ENCODE measurements at places on chromosomes 13 and 19. TPM values are rescaled to one million over a fixed set of nuclear protein-coding genes. Genes with fewer than 3 reads are reported as not detected.
A peak's percentile ranks its signal among the peaks of the same experiment; 100 is the strongest.

Gene ZNF229
- total RNA-seq, result 2.6 TPM

Gene PLA2G4C
- 1.1 TPM for total RNA-seq

Gene ZC3H4
- 41.4 TPM for total RNA-seq

Gene FAM216B
- total RNA-seq, result not detected

Gene PLK5
- total RNA-seq, result 0.22 TPM

Gene PNMA8B
- not detected for total RNA-seq

Gene KRTDAP
- not detected for total RNA-seq

Gene FPR1
- total RNA-seq, result 6.2 TPM

DNA sequence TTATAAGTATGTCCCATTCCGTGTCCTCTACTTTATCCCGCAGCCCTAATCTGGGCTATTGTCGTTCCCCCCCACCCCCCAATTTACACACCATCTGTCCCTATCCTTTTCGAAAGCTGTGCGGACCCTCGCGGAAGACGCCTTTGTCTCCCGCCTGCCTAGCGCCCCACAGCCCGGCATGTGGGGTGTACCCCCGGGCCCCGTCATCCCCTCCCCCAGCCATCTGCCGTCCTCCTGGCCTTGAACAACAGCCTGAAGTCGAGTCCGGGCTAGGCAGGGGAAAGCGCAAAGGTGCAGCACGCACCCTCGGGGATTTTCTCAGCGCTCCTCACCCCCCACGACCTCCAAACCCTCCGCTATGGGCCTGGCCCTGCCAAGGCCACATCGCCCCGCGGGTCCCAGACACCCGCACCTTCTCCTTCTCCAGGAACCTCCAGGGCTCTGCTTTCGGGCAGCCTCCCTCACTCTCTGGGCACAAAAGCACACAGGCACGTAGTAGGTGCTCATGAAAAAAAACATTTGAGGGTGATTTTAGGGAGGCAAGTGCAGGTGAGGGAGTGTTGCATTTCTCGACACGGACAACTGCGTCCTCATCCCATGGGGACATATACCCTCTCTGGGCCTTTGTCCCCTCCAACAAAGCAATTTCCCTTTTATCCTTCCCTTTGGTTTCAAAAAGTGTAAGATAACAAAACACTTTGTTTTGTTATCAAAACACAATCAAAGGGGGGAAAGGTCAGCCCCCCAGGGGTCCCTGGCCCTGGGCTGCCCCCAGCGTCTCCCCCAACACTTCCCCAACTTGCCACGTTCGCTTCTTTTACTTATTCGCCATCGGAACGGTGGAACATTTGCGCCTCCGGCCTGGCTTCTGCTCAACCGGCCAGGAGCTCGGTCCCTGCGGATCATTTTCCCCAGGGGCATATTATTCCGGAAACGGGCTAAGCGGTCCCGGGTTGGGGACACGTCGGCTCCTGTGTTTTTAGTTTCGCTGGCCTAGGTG is 16.4 kb downstream of the CCDC124 start:
- H3K27me3 ChIP-seq, result peaks cover 52% of the 10 kb centered on the region
- no peaks in the 10 kb centered on the region for H3K36me3 ChIP-seq
- peaks cover 15% of the 10 kb centered on the region for H3K4me1 ChIP-seq
- H3K4me3 ChIP-seq, result peak overlapping the region; percentile 83
- no peak for DNase-seq

DNA sequence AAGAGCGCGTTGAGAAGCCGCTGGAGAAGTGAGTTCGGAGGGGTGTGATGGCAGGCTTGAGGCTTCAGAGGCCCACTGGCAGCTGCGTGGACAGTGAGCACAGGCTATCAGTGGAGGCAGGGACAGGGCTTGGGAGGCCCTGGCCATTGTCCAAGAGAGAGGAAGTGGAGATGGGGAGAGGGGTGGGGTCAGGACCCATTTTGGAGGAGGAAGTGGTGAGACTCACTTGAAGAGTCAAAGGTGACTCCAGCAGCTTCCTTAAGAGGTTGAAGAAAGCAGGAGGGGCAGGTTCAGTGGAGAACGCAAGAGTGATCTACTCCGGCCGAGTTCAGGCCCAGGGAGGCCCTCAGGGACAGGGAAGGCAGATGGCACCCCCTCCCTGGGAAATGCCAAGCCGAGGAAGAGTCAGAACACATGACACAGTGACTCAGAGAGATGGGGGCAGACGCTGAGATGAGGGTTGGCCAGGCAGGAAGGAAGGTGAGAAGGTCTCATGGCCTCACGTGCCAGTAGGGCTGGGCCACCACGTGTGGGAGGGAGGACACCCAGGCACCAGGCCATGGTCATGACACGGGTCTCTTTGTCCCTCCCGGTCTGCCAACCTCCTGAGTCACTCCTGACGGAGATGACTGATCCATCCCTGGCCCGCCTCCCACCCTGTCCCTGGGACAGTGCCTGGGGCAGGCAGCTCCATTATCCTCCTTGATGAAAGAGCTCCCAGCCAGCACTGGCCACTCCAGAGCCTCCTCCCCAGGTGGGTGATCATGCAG is 10.1 kb upstream of the CD22 start:
- H3K4me1 ChIP-seq, result peaks cover 12% of the 10 kb centered on the region
- H3K36me3 ChIP-seq, result no peaks in the 10 kb centered on the region

GRCh38 chr13:33869005-33869404 is 51.1 kb downstream of the RFC3 start:
- H3K4me3 ChIP-seq, result no peak overlapping the region
- no peak for DNase-seq
- no peaks in the 10 kb centered on the region for H3K36me3 ChIP-seq
- H3K4me1 ChIP-seq, result no peaks in the 10 kb centered on the region
- no peaks in the 10 kb centered on the region for H3K27me3 ChIP-seq

DNA sequence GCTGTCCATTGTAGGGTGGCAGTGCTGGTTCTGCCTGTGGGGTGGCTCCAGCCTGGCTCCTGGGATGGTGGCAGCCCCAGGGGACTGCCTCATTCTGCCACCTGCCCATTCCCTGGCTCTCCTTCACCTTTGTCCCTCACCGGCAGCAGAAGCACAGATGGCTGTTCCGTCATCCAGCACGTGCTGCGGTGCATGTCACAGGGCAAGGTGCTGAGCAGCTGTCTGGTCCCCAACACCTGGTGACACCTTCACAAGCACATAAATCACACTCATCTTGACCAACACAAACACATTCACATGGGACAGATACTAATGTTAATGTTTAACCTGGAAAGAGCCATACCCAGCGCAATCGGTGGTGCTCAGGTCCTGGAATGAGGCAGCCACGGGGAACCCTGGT is 126.8 kb downstream of the UQCRFS1 start:
- no peak for DNase-seq
- H3K4me1 ChIP-seq, result no peaks in the 10 kb centered on the region
- no peaks in the 10 kb centered on the region for H3K27me3 ChIP-seq

DNA sequence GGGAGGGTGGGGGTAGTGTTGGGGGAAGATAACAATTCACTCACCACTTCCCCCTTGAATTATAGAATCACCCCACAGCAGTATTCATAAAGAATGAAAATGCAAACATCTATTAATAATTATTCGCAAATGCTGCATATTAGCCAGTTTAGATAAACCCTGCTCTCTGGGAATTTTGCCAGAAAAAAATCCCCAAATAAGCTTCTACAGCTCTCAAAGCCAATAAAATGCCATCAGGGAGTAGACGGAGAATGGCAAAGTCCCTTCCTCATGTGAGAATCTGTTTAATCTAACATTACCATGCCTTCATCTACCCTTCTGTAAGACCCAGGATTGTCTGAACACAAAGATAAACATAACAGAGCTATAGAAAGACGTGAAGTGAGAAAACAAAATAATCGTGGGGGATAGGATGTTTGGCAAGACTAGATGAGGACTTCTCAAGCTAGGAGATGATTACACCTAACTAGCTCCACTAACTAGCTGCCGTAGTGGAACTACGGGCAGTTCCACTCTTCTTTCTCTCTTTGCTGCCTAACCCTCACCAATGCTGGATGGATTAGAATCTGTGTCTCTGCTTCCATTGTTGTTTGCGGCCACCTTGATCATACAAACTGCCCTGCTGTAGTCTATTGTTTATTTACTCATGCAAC is 32.4 kb upstream of the CACNA1A start:
- DNase-seq, result no peak
- H3K4me1 ChIP-seq, result no peaks in the 10 kb centered on the region
- no peak overlapping the region for H3K27ac ChIP-seq
- no peaks in the 10 kb centered on the region for H3K36me3 ChIP-seq
- H3K4me3 ChIP-seq, result no peak overlapping the region

GRCh38 chr13:30413842-30414241 is 8.5 kb upstream of the UBE2L5 start:
- peaks cover 12% of the 10 kb centered on the region for H3K4me1 ChIP-seq
- no peak overlapping the region for H3K27ac ChIP-seq
- no peak for DNase-seq
- peaks cover 5% of the 10 kb centered on the region for H3K36me3 ChIP-seq

DNA sequence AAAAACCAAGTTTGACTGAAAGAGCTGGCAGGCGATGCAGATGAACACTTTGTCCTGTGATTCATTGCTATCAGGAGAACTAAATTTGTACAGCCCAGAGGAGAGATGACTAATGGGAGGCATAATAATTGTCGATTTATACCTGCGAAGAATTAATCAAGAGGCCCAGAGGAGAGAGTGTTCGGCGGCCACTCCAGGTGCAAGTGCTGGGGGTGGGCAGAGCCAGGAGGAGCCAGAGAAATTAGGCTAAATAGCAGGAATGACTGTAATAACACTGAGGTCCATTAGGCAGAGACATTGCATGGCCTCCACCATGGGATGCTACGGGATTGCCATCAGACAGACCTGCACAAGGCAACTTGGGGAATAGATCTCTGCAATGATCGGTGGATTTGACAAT is 107.7 kb upstream of the UQCRFS1 start:
- H3K4me1 ChIP-seq, result no peaks in the 10 kb centered on the region
- no peak overlapping the region for H3K27ac ChIP-seq
- no peak overlapping the region for H3K4me3 ChIP-seq
- no peaks in the 10 kb centered on the region for H3K27me3 ChIP-seq
- no peak for DNase-seq
- H3K36me3 ChIP-seq, result no peaks in the 10 kb centered on the region

DNA sequence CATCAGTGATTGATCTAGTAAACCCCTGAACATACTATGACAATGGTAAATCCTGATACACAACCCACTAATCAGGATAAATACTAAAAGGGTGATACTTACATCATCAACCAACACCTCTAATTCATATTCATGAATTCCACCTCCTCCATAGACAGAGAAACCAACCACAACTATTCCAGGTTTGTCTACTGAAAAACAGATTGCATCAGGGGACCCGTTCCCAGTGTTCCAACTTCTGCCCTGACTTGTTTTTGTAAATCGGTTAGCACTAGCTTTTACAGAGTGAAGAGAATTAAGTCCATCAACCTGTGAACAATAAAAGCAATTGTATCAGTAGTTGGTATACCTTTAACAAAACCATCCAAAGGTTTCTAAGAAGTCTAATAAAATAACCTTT is 149.2 kb downstream of the MYCBP2 start:
- H3K36me3 ChIP-seq, result peaks cover 75% of the 10 kb centered on the region
- H3K4me1 ChIP-seq, result no peaks in the 10 kb centered on the region
- no peak overlapping the region for H3K27ac ChIP-seq
- DNase-seq, result no peak
- H3K4me3 ChIP-seq, result no peak overlapping the region

DNA sequence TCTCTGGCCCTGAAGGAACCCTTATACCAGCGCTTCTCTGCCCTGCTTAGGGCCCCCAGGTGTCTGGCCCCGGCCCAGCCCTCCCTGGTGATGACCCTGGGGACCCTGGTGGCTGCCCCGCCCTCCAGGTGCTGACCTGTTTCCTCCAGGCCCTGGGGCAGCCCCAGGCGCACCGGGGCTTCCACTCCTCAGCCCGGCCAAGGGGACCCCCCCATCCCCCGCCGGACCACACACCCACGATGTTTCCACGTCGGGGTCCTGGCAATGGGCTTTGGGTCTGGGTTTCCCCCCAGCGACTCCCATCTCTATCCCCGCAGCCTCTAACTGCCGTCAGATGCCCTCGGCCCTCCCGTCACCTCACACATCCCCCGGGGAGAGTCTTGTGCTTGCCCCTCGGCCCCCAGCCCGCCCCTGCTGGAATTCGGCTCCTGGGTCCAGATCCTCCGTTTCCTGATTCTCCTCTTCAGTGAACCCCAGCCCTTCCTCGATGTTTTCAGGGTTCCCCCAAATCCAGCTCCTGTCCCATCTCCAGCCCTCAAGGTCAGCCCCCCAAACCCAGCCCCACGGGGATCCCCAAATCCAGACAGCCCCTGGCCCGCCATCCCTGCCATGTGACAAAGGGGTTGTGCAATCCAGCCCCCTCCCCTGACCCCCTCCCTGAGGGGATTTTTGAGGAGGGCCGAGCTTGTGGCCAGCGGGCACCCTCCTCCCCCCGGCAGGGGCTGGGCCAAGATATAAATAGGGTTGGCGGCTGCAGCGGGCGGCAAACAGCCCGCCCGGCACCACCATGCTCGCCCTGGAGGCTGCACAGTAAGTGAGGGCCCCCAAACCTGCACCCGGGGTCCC is at the start of gene SPIB:
SPIB (plus strand) TSS at position 763 of the 846 bp plus-strand sequence; CDS start at position 788, 25 bp downstream.
- DNase-seq, result no peak
- H3K4me1 ChIP-seq, result no peaks in the 10 kb centered on the region
- no peak within 1 kb of the TSS for H3K27ac ChIP-seq
- no peak within 1 kb of the TSS for H3K4me3 ChIP-seq
- no peaks in the 10 kb centered on the region for H3K36me3 ChIP-seq
- peaks cover 15% of the 10 kb centered on the region for H3K27me3 ChIP-seq

- no peaks in the 10 kb centered on the region for H3K27me3 ChIP-seq
- peaks cover 43% of the 10 kb centered on the region for H3K36me3 ChIP-seq
- no peak overlapping the region for H3K4me3 ChIP-seq
- H3K27ac ChIP-seq, result no peak overlapping the region
- DNase-seq, result peak; percentile 46
Observed at GRCh38 chr19:6412447-6413091, 12.0 kb downstream of the KHSRP start.

GRCh38 chr13:76656056-76656455 is 230.1 kb downstream of the KCTD12 start:
- no peak overlapping the region for H3K4me3 ChIP-seq
- H3K27me3 ChIP-seq, result no peaks in the 10 kb centered on the region
- peaks cover 11% of the 10 kb centered on the region for H3K4me1 ChIP-seq
- peak overlapping the region; percentile 46 for H3K27ac ChIP-seq

GRCh38 chr13:106529415-106530170 is 5.9 kb downstream of the EFNB2 start:
- DNase-seq, result no peak
- H3K27ac ChIP-seq, result peak overlapping the region; percentile 64
- peak overlapping the region; percentile 21 for H3K4me3 ChIP-seq
- H3K4me1 ChIP-seq, result peaks cover 36% of the 10 kb centered on the region

GRCh38 chr13:22648320-22648801 is 532.4 kb upstream of the SGCG start:
- no peak overlapping the region for H3K27ac ChIP-seq
- H3K4me1 ChIP-seq, result peaks cover 13% of the 10 kb centered on the region
- H3K4me3 ChIP-seq, result no peak overlapping the region

GRCh38 chr13:68690567-68690966 is 1417.1 kb upstream of the ATXN8OS start:
- no peak overlapping the region for H3K27ac ChIP-seq
- H3K4me3 ChIP-seq, result no peak overlapping the region
- H3K4me1 ChIP-seq, result no peaks in the 10 kb centered on the region
- no peak for DNase-seq
- H3K36me3 ChIP-seq, result no peaks in the 10 kb centered on the region
